ENCODE measurements at places on chromosomes 1 and 21. TPM values are rescaled to one million over a fixed set of nuclear protein-coding genes. Genes with fewer than 3 reads are reported as not detected.

Gene SVBP
- 17.5 TPM for total RNA-seq

DNA sequence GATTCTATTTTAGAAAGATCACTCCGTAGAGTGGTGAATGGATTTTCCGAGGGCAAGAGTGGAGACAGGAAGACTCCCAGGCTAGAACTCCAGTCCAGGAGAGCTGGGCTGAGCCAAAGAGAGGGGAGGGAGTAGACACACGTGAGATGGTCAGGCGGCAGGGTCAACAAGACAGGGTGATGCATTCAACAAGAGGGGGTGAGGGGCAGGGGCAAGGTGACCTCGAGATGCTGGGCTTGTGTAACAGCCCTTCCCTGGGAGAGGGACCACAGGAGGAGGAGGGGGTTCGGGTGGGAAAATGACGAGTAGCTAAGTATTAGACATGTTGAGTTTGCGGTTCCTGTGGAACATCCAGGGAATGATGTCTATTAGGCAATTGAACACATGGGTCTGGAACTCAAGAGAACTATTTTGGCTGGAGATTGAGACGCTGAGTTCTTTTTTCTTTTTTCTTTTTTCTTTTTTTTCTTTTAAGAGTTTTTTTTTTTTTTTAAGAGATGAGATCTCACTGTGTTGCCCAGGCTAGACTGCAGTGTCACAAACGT lies 13.3 kb downstream of the RSPO1 start:
- no peak for DNase-seq

DNA sequence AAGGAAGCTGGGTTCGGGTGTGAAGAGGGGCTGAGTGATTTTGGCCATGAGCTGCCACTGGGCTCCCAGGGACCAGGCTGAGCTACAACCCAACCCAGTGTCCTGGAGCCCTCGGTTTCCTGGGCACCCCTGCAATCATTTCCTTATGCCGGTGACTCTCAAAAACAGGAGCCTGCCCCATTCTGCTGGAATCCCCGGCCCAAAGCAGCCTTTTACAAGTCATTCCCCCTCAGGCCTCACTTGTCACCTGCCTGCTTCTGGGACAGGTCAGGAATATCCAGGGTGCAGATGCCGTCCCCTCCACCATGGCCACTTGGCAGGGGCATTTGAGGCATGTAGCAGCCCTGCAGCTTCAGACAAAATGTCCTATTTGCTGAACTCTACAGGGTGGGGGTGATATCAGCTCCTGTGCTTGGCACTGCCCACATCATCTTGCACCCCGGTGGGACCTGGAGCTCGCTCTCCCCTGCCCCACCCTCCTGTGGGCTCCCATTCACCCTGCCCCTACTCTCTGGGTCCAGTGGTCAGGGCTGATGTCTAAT lies 30.0 kb downstream of the CDK18 start:
- no peak for DNase-seq

GRCh38 chr1:162385280-162385623 lies 3.7 kb downstream of the C1orf226 start:
- no peak for DNase-seq

DNA sequence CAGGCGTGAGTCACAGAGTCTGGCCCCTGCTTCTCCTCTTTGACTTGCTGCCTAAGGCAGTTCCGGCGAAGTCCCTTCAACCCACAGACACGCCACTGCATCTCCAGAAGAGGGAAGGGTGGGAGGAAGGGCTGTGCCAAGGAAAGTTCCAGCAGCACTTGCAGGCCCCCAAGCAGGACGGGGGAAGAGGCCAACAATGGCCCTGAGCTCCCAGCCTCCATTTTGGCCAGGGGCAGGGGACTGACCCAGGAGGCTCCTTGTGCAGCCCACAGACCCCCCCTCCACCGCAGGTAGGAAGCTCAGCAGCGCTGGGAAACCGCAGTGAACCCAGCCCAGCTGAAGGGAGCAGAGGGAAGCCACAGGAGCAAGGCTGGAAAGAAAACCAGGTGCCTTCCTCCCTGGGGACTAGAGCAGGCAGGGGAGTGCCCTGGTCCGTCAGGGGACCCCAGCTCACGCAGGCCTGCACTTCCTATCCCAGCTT lies 35.4 kb downstream of the ACOT7 start:
- DNase-seq: peak; percentile 60

Gene RGS13
- not detected for total RNA-seq

GRCh38 chr1:43294761-43295160 lies 6.0 kb upstream of the TIE1 start:
- DNase-seq: no peak

DNA sequence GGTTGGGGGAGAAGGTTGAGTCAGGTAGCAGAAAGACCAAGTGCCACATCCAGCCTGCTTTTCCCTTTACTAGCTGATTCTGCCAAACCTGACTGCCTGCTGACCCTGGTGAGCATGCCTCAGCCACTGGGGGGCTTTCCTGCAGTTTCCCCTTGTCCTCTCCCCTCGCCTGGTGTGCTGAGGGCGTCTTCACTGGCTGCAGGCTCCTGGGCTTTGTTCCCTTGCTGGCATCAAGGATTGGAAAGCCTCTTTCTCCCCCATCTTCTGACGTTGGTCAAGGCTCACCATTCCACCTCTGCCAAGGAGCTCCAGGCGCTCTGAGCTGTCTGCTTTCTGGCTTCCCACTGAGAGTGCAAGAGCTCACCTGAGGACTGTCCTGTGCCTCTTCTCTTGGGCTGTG lies 28.4 kb downstream of the MAN1C1 start:
- DNase-seq: no peak

Gene KIAA1614
- total RNA-seq: 10.2 TPM

All from right cardiac atrium (tissue), 5 donors.